Keratinocyte (primary cell): ENCODE measurements at places on chromosomes 16 and 17.

DNA sequence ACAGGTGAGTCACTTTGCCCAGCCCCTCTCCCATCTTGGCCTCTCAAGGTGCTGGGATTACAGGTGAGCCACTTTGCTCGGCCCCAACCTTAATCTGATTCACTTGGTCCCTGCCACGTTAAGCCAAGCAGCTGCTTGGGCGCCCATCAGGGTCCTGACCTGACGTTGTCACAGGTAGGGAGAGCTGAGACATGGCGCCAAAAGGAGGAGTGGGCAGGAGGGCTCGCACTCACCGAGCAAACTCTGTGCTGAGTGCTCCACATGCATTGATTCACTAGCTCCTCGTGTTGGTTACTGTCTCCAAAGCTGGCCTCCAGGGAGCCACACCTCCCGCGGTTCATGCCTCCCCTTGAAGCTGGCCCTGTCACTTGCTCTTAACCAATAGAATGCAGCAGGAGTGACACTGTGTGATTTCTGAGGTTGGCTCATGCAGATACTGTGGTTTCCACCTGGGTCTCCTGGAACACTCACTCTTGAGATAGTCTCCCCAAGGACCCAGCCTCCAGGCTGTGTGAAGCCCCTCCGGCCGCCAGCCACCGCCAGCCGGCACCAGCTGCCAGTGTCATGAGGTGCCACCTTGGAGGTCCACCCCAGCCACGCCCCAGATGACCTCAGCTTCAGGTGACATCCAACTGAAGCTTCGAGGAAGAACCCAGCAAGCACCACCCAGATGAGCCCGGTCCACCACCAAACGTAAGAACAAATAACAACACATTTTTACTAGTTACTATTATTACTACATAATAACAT is 223.0 kb downstream of the GSG1L start:
- DNase-seq: no peak

DNA sequence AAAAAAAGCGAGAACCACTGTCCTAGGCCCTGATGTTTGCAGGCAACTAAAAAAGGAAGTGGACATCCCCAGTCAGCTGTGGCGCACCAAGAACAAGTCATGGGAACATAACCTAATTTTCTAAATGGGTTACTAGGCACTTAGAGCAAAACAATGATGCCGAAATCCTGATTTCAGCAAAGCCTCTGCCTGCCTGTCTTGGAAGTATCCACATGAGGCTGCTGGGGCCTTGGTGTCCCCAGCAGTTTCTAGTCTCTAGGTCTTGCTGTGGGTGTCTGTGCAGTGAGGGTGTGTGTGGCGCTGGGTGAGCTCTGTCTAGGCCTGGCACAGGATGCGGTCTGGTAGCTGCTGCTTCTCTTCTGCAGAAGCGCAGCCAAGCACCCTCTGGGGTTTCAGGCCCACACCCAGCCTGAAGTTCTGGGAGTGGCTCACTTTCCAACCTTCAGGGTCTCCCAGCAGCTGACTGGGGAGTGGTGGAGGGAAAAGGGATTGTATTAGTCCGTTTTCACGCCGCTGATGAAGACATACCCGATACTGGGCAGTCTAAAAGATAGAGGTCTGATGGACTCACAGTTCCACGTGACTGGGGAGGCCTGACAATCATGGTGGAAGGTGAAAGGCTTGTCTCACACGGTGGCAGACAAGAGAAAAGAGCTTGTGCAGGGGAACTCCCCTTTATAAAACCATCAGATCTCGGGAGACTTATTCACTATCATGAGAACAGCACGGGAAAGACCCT is 21.1 kb downstream of the STH start:
- DNase-seq: no peak

- no peak for DNase-seq
These were observed 6.7 kb downstream of the PCGF2 start for GRCh38 chr17:38741461-38741860.

DNA sequence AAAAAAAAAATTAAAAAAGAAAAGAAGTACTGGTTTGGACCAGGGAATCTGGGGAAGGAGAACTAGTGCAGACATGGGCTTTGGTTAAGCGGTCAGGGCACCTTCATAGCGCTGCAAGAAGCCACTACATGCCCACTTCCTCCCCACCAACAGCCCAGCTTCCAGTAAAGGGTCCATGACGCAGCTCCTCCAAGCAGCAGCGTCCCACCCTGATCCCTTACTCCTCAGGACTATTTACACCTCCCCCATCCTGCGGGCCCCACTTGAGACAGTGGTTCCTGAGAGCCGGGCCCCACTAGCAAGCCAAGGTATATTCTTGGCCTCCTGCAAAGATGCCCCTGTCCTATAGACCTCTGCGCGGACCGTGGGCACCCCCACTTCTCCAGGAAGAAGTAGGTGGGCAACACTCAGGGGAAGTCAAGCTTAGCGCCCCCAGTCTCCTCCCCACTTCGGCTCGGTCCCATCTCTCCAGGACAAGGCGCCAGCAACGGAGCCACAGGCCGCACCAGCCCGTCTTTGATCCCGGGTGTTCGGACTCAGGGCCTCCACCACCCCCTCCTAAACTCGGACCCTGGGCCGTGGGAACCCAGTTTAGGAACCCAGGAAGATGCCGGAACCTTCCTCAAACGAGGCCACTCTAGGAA is 913 bp upstream of the PRR14 start:
- no peak for DNase-seq

- no peak for DNase-seq
These were observed 113.4 kb downstream of the ENGASE start for GRCh38 chr17:79188048-79188447.

DNA sequence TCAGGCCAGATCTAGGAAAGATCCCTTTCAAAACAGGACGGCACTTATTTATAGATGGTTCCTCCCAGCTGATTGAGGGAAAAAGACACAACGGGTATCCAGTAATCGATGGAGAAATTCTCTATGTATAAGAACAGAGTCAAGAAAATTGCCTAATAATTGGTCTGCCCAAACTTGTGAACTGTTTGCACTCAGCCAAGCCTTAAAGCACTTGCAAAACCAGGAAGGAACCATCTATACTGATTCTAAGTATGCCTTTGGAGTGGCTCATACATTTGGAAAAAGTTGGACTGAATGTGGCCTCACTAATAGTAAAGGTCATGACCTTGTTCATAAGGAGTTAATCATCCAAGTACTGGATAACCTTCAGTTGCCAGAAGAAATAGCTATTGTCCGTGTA is 5.9 kb downstream of the HPR start:
- no peak for DNase-seq

DNA sequence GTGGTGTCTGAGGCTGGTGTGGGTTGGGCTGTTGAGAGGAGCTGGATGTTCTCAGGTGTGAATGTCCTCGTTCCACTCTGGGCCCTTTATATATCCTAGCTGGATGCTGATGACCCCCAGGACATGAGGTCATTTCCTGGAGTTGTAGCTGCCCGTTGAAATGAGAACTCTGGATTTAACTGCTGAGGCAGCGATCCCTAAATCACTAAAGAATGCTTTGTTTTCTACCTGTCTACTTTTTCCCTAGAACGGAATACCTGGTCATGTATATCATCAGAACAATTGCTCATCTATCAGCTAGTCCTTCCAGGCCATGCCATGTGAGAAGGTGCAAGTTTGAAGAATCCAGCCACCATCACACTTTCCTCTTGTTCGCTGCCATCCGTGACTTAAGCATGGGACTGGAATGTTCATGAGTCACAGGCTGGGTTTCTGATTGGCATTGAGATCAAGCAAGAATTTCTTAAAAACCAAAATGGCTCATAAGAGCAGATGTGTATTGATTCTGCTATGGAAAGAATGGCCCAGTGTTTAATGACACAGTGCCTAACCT is at the start of gene KRTAP2-3:
TSS of gene KRTAP2-3 (minus strand) at position 63 of the 553 bp plus-strand sequence. CDS start 64 bp downstream, outside the sequence.
- DNase-seq: peak; percentile 94

DNA sequence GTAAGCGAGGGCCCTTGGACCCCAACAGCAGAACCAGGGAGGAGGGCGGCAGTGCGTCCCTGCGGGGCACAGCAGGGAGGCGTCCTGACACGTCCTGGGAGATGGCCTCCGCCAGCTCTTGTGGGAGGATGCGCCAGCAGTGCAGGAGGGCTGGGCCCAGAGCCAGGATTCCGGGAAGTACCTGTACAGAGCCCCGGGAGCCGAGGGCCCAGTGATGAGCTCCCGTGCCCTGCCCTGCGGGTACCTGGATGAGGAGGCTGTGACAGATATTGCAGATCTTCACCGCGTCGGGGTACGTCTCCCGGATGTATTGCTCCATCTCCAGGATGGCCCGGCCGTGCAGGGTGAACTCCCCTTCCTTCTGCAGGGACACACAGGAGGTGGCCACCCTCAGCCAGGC is 23.1 kb downstream of the KDM8 start:
- DNase-seq: peak; percentile 40

- no peak for DNase-seq
These were observed 414.4 kb upstream of the EEF2KMT start for GRCh38 chr16:5512014-5512413.

DNA sequence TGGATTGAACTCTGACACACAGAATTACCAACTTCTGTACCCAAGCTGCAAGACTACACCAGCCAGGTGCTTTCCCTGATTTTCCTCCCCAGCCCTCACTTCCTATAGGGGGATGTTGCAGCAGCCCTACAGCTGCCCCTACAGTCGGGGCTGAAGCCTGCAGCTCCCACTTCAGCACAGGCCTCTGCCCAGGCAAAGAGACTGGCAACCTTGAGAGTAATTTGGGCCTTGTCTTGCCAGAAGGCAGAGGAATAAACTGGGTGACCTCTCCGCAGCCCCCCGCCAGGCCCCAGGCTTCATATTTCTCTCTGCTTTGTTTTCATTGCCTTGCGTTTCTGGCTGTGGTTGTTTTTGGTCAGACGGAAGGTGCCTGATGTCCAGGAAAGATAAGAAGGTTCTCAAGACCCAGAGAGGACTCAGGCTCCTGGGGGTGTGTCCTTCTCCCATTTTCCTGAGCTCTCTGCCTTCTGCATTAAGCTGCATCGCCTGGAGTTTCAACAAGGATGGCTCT is 32.0 kb downstream of the SLC6A4 start:
- DNase-seq: no peak

- DNase-seq: no peak
These were observed 98.6 kb upstream of the AXIN2 start for GRCh38 chr17:65660078-65660477.

DNA sequence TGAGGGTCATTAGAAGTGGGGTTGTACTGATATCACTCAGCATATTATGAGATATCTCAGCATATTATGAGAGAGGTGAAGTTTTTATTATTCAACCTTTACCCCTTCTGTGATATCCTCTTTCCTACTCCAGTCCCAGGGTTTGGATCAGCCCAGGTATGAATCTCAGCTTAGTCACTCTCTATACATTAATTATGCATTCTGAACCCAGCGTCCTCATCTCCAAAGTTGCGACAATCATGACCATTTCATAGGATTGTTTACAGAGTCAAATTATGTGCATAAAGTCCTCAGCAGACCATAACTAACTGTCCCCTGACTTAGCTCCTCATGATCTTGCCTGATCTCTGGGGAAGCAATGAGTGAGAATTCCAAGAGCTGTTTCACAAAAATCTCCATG is 20.5 kb upstream of the BLMH start:
- DNase-seq: no peak

- peak; percentile 21 for DNase-seq
These were observed 186.7 kb downstream of the MSI2 start for GRCh38 chr17:57442914-57443571.

GRCh38 chr17:78118801-78119241 is 9.7 kb downstream of the TMC6 start:
- no peak for DNase-seq

DNA sequence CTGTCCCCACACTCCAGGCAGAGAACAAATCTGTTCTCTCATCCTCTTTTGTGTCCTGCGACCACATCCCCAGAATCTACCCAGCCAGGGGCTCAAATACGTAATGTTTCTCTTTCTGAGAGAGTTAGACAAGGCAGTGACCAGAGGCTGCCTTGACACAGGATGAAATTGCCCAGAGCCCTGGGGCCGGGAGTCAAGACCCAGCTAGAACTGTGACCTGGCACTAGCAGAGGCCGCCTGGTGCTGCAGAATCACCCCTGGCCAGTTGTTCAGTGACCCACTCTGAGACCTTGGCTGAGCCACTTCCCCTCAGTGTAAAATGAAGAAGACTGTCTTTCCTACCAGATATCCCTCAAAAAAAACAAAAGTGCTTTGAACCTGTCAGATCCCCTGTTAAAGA is 72.5 kb downstream of the USP22 start:
- DNase-seq: no peak

DNA sequence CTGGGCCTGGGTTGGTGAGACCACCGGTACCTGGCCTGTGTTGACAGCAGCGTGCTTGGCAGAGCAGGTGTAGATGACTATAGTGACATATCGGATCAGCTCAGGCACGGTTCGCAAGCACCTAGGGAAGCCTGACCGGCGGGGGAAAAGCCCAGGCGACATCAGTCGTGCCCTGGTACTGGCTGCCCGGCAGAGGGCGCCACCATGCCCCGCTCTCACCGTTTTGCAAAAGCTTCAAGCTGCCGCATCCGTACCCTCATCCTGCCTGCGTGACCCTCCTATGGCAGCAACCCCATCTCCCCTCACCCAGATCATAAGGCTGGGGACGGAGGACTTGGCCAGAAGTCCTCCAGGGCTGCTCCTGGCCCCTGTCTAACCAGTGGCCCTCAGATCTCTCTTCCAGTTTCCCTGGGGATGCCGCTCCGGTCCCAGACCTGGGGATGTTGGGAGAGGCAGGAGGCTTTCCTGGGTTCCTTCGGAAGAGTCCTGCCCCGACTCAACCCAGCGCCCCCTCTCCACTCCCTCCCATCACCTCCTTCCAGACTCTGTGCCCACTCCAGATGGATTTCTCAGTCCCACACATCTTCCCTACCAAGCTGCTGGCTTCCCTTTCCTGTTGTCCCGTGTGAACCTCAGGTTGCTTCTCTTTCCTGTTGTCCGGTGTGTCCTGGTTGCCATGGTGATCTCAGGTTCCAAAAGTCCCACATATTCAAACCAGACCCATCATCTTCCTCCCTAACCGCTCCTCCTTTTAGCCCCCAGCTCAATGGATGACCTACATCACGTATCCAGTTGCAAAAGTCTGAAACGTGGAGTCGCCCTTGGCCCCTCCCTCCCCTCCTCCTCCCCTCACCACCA is 13.7 kb downstream of the ALOX12B start:
- DNase-seq: no peak

- peak; percentile 21 for DNase-seq
These were observed 147.2 kb downstream of the SPECC1 start for GRCh38 chr17:20156196-20157000.

- DNase-seq: no peak
These were observed 3.2 kb downstream of the KIFC3 start for GRCh38 chr16:57798953-57799599.

GRCh38 chr17:81002013-81002384 is 10.4 kb downstream of the CHMP6 start:
- DNase-seq: no peak

DNA sequence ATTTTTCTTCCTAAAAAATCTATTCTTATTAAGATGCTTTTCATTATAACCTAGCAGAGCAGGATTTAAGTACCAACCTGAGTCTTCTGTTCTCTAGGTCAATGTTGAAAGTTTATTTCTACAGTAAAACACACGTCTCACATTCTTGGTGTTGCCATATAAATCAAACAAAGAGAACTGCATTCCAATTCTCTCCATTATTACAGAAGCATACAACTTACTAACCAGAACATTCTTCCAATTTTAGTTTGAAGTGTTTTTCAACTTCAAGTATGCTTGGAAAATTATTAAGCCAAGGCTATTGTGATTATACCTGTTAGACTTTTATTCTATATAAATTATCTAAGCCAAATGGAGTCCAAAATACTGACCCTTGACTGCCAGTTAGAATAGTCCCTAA is 110.4 kb upstream of the PMFBP1 start:
- no peak for DNase-seq

GRCh38 chr17:74646231-74646630 is 22.7 kb upstream of the CD300E start:
- DNase-seq: no peak
